ENCODE measurements at places on chromosomes 7 and 10. TPM values are rescaled to one million over a fixed set of nuclear protein-coding genes. Genes with fewer than 3 reads are reported as not detected.

DNA sequence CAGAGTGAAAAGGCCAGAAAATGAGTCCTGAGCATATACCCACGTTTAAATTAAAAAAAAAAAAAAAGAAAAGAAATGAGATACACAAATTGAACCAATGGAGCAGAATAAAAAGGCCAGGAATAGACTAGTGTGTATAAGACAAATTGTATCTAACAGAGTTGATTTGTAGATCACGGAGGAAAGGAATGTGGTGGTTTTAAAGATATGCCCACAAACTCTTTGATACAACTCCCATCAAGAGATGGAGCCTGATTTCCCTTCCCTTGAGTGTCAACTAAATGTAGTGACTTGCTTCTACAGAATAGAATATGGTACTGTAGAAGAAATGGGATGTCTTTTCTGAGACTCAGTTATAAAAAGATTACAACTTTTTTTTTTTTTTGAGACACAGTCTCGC is 10.4 kb downstream of the SYPL1 start:
- no peak for DNase-seq

DNA sequence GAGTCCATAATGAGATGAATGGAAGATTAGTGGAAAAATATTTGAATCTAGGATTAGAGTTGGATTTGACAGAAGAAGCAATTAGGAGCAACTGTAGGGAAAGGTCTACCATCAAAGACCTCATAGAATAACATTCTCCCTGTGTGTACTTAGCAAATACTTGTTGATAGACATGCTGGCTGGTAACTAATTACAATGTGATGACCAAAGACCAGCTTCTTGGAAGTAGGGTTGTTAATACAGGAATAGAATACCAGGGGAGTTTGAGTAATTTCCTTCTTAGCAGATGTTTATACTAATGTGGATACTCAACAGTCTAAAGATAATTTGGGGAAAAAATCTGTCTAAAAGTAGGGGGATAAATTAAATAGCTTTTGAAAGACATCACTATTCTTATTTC is 357.5 kb upstream of the BMPER start:
- DNase-seq = no peak

DNA sequence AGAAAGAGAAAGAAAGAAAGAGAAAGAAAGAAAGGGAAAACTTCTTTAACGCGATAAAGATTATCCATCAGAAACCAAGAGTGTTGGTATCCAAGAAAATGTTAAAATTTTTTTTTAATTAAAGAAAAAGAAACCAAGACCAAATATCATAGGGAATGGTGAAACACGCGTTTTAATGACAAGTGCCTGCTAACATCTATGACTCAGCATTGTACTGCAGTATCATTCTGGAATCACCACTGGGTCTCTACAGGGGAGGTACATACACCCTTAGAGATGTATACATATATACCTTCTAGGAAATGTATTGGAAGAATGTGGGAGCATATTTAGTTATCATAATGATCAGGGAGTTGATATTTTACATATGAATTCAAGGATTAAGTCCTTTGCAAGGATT is 32.1 kb upstream of the PIK3AP1 start:
- no peak for DNase-seq

- DNase-seq = no peak
Observed at GRCh38 chr10:46285300-46285699, 1.5 kb upstream of the ANTXRL start.

DNA sequence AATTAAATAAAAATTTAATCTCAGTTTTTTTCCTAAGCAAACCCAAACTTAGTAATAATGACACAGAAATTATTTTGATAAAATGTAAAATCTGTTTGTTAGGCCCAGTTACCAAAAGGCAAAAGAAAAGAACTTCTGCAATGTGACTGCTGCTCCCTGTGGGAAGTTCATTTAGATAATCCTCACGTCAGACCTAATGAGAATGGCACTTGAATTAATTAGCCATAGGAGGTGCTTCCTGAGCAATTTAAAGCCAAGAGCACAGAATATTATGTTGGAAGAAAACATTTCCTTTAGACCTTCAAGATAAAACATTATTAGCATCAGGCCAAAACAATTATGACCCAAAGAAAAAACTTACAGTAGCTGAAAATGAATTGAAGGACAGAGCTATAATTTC is 19.4 kb downstream of the SPAM1 start:
- no peak for DNase-seq

- DNase-seq = no peak
Observed at GRCh38 chr10:77325233-77325537, 312.4 kb downstream of the KCNMA1 start.

The TEX47 gene
- total RNA-seq = not detected
